ENCODE measurements at places on chromosomes 3 and 15.

DNA sequence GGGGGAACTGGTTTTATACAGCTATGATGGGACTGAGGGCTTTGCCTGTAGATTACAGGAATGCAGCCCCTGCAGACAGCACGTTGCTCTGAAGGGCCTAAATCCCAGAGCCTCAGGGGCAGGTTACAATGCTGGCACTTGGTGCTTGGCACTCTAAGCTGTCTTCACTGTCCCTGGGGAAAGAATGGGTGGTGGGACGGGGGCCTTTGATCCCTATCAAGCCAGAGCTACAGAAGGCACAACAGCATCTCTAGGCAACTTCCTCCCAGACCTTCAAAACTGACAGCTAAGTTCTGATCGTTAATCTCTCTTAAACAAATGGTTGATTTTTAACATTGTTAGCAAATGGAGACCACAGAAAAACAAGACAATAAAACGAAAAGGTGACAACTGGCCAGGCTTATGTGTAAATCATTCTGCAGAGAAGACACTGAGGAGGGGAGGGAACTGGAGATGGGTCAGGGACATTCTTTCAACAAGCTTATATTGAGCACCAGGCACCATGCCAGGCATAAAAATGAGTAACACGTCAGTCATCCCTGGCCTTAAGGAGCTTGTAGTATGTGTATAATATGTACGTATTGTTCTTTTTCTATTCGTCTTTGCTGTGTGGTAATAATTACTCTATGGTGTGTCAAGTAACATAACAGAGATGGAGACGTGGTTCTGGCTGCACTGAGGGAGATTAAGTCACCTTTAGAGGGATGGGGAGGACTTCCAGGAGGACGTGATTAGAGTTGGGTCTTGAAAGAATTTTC is 49.1 kb downstream of the CA12 start:
- no peak for DNase-seq

GRCh38 chr3:188321258-188321657 is 167.3 kb downstream of the LPP start:
- DNase-seq, result no peak

- no peak for DNase-seq
Measured at GRCh38 chr3:13177236-13177635, 104.0 kb upstream of the IQSEC1 start.

DNA sequence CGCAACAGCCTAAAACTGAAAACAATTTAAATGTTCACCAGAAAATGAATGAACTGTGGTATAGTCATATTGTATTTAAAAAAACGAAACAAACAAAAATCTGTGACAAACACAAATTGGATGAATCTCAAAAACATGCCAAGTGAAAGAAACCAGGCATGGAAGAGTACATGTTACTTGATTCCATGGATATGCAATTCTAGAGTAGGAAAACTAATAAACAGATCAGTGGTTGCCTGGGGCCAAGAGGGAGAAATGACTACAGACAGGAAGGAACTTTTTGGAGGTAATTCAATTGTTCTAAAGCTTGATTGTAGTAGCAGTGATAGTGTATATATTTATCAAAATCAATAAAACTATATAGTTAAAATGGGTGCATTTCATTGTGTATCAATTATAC is 16.8 kb downstream of the UBE3A start:
- DNase-seq, result no peak

- DNase-seq, result no peak
Measured at GRCh38 chr15:55912982-55913381, 80.4 kb downstream of the NEDD4 start.

DNA sequence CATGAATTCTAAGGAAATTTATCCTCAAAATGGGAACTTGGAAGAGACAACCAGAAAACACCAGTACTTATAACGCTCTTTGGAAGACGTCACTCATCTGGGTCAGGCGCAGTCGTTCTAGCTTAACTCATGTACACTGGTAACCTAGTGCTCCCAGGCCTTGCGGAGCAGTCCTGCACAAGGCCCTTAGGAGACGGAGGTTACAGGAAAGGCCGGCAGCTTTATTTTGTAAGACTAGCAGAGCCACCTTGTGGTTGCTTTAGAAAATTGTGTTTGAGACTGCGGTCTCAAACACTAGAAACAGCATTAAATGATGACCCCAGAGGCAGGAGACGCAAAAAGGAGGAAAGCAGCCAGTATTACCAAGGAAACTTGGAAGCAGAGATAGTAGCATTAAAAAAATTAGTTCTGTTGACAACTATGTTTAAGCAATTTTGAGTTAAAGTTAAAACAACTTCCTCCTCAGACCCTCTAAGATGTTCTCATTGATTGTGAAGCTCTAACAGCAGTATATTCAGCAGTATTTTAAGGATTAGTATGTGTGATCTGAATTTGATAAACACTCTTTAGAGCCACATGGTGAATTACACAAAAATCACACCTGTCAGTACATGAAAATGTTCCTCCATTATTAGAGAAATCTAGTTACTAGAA is 141.9 kb upstream of the C2CD4B start:
- peak; percentile 64 for DNase-seq

GRCh38 chr3:58349792-58350626 is 17.3 kb downstream of the PXK start:
- no peak for DNase-seq

DNA sequence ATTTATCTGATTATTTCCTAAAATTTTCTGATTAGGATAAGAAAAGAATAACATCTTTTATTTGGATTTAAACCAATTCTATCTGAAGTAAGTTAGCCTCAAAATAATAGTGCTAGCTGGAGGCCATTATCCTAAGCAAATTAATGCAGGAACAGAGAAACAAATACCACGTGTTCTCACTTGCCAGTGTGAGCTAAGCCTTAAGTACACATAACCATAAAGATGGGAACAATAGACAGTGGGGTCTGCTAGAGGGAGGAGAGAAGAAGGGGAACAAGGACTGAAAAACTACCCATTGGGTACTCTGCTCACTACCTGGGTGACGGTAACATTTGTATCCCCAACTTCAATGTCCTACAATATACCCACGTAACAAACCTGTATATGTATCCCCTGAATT is 31.3 kb upstream of the LYSMD4 start:
- DNase-seq, result no peak

GRCh38 chr15:47409600-47409999 is 307.7 kb upstream of the SEMA6D start:
- no peak for DNase-seq

DNA sequence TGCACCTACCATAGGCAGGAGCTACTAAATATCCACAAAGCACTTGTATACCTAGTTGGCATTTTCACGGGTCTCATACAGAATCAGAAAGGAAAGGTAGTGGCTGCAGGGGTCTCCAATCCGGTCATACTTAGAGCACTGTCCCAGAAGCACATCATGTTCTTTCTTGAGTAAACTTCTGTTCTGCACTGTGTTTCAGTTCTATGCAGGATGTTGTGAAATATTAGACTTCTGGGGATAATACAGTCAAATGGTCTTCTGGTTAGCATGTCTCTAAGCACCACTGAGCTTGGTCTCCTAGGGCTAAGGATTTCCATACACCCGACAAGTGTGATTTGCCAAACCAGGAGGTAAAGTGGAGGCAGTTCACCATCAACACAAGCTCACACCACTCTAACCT is 27.9 kb downstream of the MINDY4B start:
- no peak for DNase-seq
